Hematopoietic multipotent progenitor cell treated with erythropoietin and hydrocortisone succinate and interleukin-3 and kit ligand, for 4 days (in vitro differentiated cells): ENCODE measurements at places on chromosomes 4 and X.

DNA sequence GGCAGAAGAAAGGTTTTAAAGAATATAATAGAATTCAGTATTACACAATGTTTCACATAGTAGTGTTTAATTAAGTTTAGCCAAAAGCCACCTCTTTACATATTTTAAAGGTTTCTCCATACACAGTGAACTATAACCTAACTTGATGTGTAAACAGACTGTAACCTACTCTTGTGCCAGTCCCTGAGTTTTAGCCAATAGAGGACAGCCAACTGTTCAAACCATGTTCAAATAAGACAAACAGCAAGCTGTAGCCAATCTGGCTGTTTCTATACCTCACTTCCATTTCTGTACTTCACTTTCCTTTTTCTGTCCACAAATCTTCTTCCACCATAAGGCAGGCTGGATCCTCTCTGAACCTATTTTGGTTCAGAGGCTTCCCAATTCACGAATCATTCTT, 65.2 kb downstream of the TEX13C start:
- no peak for DNase-seq

GRCh38 chrX:142204522-142205433, at the start of gene MAGEC2:
Gene MAGEC2 (minus strand): TSS chrX:142205290. CDS start chrX:142203987, 1,303 bp downstream.
- DNase-seq: no peak

DNA sequence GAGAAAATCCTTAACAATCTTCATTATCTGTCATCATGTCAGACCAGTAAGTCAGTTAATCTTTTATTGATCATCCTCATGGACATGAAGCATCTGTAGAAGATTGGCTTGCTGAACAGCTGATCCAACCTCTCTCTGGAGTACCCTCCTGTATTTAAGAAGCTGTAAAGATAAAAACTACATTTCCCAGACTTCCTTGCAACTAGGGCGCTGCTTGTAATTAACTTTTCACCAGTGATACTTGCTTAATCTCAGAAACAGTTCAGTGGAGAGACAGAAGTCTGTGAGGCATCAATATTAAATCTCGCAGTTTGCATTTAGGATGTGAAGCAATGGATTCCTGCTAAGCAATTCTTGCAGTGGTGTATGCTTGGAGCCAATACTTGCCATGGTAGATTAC, 36.0 kb upstream of the SMARCA5 start:
- no peak for DNase-seq

- DNase-seq: no peak
These were observed 2.7 kb downstream of the NDP start for GRCh38 chrX:43970528-43970927.

DNA sequence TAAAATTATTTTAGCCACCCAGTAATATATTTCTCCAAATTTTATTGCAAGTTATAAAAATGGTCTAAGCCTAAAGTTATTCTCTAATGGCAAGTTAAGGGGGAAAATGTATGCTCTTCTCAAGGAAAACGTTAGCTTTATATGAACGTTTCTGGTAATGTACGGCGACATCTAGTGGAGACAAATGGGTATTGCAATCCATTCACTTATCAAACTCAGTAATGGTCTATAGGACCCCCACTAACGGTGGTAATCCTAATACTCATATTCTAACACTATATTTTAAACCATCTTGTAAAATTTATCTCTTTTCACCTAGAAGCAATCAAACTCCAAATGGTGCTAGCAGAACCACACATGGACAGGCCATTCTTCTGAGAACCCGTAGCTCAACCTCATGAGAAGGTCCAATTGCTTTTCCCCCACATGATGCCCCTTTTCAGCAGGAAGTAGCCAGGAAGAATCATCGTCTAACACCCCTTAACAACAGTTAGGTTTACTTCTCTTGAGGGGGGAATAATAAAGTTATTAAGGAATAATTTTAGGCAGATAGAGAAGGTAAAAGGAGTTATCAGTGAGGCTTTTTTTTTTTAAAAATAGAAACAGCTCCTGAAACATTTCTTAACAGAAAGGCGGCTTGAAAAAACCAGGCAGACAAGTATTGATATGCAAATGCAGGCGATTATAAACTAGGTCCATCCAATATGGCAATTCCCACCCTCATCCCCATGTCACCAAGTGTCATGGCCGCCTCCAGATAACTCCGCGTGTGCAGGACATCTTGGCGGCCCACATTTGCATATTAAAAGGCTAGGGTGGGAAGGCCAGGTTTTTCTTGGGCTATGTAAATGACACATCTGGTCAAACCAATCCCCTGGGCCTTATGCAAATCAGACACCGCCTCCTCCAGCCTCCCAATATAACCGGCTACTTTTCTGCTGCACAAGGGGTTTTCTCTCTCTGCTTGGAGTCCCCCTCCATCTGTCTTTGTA, 35.0 kb downstream of the NUDT11 start:
- peak; percentile 50 for DNase-seq

GRCh38 chr4:20297783-20298182, 46.1 kb downstream of the SLIT2 start:
- DNase-seq: no peak

GRCh38 chr4:4593596-4594284, 51.9 kb upstream of the STX18 start:
- no peak for DNase-seq

- DNase-seq: peak; percentile 40
These were observed at the start of gene FAT1 for GRCh38 chr4:186723292-186724057. Gene FAT1 (minus strand): TSS chr4:186723856. CDS start chr4:186709827, 14,029 bp downstream.

DNA sequence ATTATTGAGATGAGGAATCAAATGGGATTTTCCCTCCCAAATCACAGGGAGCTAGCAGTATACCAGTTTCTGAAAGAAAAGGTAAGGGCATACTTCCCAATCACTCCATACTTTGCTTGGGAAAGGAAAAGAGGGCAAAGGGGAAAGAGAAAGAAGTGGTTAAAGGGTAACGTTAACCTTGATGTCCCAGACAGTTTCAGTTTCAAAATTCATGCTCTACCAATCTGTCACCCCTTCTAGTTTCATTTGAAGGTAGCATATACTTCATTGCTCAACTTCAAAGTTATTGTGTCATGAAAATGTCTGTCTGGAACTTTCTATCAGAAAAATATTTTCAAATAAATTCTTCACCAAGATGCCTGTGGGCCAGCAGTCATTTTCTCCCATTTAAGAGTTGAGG, 16.0 kb downstream of the TNMD start:
- no peak for DNase-seq

- DNase-seq: peak; percentile 44
These were observed 5.5 kb upstream of the MXD4 start for GRCh38 chr4:2267320-2267811.

GRCh38 chr4:88816360-88816759, 118.7 kb upstream of the NAP1L5 start:
- no peak for DNase-seq
